Heart right ventricle (tissue), 16 donors: ENCODE measurements at places on chromosomes 2 and 18. TPM values are rescaled to one million over a fixed set of nuclear protein-coding genes. Genes with fewer than 3 reads are reported as not detected.

PRKAG3 gene
- not detected for polyA plus RNA-seq

DNA sequence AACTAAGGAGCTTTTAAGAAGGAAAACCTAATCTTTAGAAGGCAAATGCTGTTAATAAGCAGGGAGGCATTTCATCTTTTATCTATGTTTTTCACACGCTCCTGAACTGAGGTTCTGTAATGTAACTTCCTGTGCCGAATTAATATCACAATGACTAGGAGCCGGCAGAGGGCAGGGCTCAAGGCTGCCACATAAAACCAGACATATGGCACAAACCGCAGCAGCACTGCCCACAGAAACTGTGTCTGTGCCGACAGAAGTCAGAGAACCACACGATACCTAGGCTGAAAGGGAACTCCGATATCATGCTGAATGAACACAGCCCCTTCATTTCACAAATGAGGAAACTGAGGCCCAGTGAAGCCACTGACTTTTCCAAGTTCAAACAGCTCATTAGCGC, 112.1 kb downstream of the EIPR1 start:
- no peak for DNase-seq

DNA sequence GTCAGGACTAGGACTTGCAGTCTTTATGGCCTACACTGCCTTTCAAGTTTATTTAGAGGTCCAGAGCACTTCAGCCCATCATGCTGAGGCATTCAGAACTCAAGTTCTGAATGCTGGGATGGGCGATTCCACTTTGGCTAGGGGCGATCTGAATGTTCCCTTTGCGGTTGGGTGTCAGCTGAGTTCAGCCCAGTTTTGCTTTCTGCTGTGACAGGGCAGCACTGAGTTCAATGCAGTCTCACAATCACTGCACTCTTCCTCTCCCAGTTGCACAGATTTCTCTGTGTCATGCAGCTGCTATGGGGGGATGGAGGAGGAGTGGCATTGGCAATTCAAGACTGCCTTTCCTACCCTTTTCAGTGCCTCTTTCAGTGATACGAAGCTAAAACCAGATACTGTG, 1232.0 kb upstream of the FAM98A start:
- DNase-seq, result no peak

PPP1R7 gene
- polyA plus RNA-seq, result 77.0 TPM

DNA sequence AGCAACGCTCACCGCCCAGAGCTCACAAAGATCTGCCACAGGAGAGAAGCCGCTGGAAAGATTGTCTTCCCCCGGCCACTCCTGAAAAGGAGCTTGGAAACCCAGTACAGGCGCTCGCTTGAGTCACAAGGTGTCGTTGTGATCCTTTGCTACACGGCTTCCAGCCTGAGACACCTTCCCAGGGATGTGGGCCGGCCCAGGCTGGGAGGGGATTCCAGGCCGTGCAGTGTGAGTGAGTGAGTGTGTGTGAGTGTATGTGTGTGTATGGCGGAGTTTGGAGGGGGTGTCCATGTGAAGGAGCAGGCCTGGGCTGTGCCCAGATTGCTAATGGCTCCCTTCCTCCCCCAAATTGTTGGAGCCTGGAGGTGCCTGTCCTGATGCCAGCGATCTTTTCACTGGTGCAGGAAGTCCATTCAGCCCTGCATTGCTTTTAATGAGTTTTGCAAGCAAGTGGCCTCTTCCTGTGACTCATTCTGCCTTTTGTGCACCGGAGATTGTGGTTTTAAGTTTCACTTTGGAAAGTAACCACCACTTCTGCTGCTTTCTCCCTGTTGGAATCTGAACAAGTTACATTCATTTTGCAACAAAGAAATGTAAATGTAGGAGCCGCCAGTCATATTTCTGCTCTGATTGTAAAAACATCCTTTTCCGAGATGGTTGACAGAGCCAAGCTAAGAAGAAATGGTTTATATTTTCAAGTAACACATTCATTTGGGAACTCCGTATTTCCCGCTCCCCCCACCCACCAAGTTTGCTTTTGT, 83.7 kb downstream of the LPIN1 start:
- DNase-seq, result peak; percentile 69

DNA sequence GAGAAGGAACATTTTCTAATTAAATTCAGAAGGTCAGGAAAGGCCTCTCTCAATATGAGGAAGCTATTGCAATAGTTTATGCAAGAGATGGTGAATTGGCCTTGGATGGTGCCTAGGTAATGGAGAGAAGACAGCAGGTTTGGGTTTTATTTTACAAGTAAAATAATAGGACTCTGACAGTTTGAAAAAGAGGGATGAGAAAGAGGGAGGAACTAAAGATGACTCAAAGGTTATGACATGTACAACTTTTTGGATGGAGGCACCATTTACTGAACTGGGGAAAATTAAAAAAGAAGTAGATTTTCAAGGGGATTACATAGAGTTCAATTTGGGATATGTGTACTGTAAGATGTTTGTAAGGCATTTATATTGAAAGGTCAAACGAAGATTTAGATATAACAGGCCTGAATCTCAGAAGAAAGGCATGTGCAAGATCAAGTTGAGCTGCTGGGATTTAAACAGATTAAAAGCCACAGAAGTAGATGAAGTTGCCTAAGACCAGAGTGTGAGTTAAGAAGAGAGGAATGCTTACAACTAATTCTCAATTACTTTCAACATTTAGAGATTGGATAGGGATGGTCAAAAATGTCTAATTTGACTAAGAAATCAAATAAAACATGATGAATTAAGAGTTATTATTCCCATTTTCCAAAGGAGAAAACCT, 12.3 kb upstream of the ASNSD1 start:
- DNase-seq, result no peak
